ENCODE measurements at places on chromosomes 6 and 20.

DNA sequence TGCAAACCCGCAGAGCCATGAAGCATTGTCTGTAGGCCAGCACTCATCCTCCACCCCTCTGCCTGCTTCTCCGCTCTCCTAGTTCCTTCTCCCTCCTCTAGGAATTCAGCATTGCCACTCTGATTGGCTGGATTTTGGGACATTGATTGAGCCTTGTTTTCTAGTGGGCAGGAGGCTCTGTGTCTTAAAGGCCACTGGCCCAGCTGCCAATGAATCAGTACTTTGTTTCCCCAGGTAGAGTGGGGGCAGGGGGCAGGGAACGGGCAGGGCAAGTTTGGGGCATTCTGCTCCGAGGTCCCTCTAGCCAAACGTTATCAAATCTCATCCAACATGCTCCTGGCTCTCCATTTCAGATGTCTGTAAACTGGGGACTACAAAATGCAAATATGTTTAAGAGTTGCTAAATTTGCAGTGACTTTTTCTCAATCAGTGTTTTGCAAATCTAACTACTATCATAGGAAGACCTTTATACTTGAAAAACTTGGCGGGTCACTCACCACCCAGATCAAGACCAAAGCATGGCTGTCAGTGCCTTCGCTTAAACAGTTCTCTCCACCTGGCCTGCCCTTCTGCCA is 10.4 kb upstream of the BPI start:
- no peak for DNase-seq

- DNase-seq = peak; percentile 7
Observed at GRCh38 chr6:123715006-123715863, 78.5 kb upstream of the TRDN start.

DNA sequence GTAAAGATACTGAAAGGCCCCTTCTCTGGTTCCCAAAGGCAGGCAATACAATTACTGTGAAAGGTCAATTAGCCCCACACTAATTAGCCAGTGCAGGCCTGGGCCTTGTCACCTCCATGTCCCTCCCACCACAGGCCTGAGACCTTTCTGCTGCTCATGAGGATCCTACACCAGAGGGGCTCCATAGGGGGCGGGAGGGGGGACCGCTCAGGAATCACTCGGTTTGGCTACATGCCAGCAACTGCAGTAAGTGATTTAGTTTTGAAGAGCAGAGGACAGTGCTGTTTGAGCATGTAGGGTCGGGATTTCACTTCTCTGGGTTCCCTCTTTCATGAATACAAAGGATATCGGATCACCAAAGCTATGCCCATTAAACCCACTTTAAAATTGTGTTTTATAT is 455.6 kb downstream of the PRKN start:
- DNase-seq = no peak

DNA sequence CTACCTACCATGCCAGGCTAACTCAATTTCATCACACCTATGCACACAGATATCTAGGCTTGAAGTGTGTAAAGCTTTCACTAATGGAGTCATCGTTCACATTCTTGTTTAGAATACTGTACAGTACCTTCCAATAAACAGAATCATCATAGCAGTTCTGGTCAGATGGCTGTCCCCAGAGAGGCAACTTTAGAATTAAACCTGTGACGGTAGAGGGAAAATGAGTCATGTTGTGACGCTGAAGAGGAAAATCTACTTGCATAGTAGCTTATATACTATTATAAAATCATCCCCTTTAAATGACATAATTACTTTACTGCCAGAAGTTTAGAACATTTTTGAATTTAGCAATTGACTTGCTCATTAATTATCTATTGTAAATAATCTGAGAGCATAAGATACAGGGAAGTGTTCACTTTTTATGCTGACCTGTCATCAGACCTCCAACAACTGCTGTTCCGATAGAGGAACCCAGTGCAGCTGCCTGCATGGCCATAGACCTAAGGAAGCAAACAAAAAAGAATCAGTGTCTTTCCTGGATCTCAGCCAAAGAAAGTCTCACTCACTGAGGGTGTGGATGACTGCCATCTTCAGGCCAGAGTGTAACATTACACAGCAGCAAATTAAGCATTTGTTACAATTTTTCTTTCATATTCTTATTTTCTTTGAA is 29.8 kb downstream of the RHAG start:
- DNase-seq = peak; percentile 60

DNA sequence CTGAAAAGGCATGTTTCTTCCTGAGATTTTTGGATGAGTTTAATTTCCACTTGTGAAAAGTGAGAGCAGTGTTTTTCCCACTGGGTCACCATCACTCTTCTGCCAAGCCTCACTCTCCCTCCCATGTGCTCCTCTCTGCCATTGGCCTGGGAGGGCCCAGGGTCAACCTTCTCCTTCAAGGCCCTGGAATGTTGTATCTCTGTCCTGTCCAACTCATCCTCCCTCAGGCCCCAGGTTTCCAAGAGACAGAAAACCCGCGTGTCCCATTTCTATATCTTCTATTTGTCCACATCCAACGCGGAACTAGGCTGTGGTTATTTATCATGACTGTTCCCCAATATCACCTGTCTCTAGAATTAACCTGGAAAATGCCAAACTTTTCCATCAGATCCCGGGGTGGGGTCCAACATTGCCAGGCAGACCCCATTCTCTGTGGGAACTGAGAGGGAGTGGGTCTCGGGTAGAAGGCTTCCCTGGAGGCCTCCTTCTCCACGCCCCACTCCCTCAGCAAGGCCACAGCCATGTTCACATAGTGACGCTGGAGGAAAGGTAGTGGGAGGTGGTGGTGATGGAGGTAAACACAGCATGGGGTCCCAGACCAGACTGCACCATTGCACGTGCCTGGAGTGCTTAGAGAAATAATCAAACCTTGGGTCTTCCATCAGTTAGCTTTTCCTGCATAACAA is 173.5 kb downstream of the SCP2D1 start:
- DNase-seq = no peak

- no peak for DNase-seq
Observed at GRCh38 chr6:125151700-125152099, 1.9 kb upstream of the TPD52L1 start.
